ENCODE measurements at places on chromosomes 4 and X.

DNA sequence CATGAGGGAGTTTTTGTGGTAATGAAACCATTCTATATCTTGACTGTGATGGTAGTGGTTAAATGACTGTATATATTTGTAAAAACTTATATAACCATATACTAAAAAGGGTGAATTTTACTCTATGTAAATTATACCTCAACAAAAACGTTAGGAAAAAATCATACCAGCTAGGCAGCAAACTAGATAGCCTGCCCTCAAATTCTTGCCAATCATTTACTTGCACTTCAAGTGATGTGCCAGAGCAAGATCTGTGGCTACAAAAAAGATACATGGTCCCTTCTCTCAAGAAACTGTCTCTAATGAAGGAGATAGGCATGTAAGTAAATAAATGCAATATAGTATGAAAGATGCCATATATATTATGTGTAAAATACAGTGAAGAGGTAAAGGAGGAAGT lies 10.0 kb upstream of the RNF128 start:
- DNase-seq = no peak

DNA sequence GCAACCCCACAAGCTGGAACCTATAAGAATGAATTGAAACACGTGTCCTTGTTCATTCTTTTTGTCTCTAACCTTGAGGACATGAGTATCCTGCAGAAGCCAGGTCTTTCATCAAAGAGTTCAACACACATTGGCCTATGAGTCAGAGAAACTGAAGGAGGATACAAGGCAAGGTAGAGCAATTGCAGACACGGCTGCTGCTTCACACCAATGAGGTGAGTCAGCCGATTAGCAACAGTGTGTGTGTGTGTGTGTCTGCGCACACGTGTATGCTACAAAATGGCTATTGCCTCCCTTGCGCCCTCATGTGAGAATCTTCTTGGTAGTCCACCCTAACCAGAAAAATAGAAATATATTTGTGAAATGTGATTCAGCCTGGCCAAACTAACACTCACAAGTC lies 1477.7 kb upstream of the IGFBP7 start:
- no peak for DNase-seq

GRCh38 chrX:45063319-45064095 lies 137.2 kb downstream of the DIPK2B start:
- no peak for DNase-seq

DNA sequence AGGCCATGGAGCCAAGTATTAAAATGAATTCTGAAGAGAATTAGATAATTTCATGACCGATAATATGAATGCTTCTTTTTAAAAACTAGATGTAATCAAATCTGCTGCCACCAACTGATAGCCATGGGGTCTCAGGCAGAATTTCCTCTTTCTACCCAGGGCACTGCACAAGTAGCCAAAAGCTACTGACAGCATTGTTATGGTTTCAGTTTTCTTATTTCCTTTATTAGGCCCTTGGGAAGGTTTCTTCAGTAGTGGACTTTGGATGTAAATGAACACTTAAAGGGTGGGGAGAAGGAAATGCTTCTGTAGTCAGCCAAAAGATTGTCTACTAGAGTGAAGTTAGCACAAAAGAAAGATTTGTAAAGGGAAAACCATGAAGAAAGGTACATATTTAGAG lies 686.0 kb downstream of the ADGRL3 start:
- no peak for DNase-seq

DNA sequence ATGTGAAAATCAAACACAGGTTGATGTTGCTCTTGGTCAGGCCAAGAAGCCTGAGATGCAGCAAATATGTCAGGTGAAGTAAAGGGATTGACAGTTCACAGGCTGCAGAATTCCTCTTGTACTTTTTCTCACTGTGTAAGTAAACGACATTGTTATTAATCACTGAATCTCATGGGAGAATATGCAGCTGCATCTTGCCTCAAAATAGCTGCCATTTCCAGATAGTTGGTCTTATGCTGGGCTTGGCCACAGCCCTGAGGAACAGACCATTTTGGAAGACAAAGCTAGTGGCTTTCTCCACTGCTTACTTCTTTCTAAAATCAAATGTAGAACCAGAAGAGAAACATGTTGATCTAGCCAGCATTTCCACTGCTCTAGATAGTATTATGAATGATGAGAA lies 403.4 kb upstream of the NR3C2 start:
- DNase-seq = no peak

- no peak for DNase-seq
These were observed 158.7 kb downstream of the ZNF674 start for GRCh38 chrX:46386511-46386910.

DNA sequence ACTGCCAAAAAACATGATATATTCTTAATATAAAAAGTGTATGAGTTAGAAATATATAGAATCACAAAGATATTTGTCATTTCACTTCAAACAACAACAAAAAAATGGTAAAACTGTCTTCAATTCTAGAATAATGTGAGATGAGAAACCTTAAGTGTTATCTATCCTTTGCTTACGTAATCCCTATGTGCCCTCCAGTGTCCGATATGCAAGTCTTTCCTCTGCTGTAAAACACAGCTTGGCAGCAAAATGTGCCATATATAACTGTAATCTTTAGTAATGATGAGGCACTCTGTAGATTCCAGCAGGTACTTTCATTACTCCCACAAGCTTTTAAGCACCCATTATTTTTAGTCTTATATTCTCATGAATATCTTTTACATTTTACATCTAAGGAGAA lies 555.1 kb upstream of the FRG1 start:
- no peak for DNase-seq

DNA sequence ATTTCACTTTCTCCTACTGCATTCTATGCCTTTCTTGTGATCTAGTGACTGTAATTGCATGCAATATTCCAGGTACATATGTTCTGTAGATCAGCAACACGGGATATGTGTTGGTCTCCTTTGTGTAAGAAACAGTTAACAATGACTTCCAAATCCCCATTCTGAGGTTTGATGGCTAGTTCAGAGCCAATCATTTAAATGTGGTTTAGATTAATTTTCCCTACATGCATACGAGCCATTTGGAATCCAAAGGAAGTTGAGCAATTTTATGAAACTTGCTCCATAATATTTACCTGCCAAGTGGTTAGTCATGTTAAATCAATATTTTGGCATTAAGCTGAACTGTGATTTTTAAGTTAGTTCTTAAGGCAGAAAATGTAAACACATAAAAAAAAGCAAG lies 172.8 kb upstream of the DCAF12L2 start:
- no peak for DNase-seq

DNA sequence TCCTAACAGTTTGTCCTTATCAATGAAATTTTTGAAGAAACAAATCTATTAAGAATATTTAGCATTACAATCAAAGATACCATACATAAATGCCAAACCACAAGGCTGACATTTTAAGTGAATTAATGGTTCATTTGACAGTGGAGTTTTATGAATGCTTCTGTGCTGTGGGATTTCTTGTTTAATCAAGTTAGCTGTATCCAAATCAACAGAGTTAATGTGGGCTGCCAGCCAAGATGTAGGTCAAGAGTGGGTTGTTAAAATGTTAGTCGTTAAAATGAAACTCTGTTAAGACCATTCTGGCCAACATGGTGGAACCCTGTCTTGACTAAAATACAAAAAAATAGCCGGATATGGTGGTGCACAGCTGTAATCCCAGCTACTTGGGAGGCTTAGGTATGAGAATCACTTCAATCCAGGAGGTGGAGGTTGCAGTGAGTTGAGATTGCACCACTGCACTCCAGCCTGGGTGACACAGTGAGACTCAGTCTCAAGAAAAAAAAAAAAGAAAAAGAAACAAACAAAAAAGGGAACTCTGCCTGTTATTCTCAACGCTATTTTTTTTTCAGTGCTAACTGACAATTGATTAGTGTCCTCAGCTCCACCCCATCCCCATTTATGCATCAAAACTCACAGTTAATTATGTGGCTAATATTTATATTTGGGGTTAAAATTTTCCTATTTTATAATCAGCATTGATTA lies 20.2 kb downstream of the GPAT3 start:
- no peak for DNase-seq

- DNase-seq = no peak
These were observed 249.1 kb upstream of the FAM47A start for GRCh38 chrX:34381241-34381640.

Measured in NT2/D1 (cell line).